ENCODE measurements at places on chromosomes 3 and 15.

DNA sequence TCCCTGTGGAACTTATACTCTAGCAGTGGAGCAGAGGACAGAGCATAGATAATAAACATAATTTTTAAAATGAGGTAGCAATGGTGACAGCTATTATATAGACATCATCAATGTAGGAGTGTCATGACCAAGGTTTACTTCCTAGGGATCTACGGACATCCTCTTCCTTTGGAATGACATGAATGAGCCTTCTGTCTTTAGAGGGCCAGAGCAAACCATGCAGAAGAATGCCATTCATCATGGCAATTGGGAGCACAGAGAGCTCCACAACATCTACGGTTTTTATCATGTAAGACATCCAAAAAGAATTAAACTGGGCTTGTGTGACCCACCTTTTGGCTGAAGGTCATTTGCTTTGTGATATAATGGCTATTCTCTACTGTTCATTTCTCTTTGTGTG lies 30.1 kb upstream of the CAPN3 start:
- DNase-seq: no peak

GRCh38 chr3:5122741-5123706 lies 932 bp downstream of the ARL8B start:
- DNase-seq: peak; percentile 47

- DNase-seq: no peak
Measured at GRCh38 chr3:144429719-144430121, 458.1 kb downstream of the DIPK2A start.

GRCh38 chr3:49900491-49901153 lies 3.1 kb downstream of the MST1R start:
- no peak for DNase-seq

DNA sequence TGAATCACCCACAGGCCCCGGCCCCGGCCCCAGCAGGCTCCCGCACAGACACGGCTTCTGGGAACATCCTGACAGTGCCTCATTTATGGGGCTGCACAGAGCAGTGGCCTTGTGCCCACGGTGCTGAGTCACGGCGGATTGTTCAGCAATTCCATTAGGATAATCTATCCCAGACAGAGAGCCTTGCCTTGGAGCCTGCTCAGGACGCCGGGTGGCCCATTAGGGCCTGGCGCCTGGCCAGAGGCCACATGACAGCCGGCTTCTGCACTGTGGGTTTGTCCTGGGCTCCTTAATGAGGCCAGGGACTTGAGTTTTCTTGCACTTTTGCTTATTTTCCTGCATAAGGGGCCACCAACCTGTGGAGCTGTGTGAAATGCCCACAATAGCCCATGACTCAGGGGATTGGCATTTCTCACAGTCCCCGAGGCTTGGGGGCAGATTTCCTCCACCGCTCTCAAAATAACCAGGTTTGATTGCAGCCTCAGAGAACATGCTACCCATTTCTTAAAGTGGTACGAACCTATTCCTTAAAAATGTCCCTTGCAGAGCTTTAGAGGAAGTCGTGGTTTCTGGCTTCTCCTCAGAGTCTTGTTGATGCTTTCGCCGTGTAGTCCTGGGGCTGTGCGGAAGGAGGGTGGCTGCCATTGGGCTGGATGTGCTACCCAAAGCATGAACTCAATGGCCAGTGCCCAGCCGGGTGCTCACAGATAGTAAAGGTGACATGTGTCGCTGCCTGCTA lies 19.0 kb downstream of the SYNM start:
- no peak for DNase-seq

- peak; percentile 13 for DNase-seq
Measured at GRCh38 chr15:101652786-101653430, 727 bp upstream of the TM2D3 start.

DNA sequence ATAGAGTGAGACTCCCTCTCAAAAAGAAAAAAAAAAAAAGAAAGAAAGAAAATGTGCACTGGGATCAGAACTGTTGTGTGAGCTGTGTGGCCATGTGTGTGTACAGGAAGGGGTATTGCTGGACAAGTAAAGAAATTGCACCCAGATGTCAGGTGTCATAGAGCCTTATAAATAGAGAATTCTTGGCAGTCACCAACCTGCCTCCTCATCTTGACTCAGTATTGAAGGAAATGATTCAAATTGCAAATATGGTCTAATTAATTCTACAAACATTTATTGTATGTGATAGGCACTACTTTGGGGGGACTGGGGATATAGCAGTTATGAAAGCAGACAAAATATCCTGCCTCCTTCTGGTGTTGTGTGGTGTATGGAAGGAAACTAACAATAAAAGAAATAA lies 243.8 kb upstream of the TTC14 start:
- DNase-seq: no peak

GRCh38 chr3:13588993-13589392 lies 40.1 kb downstream of the FBLN2 start:
- DNase-seq: no peak

DNA sequence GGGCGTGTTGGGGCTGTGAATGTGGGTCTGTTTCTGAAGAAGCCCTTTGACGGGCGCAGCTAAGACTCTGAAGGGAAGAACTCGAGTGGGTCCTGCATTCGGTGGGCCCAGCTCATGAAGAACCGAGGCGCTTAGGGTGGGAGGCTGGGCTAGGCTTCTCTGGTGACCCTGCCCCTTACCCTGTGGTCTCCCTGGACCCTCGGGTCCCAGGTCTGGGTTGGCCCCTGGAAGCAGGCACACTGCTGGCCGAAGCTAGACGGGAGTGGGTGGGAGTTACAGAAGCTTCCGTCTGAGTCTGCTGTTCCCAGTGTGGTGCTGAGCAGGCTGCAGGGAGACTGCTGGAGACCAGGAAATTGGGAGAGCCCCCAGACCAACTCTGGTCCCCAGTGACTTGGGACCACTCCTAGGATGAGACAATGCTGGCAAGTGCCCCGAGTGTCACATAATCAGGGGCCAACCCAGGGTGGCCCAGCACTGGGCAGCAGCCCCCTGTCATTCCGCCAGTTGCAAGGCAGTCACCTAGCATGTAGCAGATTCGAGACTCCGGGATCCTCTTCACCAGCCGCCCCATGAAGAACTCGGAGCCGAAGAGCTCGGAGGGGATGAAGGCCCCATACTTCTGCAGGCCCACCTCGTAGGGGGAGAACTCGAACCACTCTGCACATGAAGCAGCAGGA lies 16.7 kb upstream of the EHD4 start:
- DNase-seq: no peak

DNA sequence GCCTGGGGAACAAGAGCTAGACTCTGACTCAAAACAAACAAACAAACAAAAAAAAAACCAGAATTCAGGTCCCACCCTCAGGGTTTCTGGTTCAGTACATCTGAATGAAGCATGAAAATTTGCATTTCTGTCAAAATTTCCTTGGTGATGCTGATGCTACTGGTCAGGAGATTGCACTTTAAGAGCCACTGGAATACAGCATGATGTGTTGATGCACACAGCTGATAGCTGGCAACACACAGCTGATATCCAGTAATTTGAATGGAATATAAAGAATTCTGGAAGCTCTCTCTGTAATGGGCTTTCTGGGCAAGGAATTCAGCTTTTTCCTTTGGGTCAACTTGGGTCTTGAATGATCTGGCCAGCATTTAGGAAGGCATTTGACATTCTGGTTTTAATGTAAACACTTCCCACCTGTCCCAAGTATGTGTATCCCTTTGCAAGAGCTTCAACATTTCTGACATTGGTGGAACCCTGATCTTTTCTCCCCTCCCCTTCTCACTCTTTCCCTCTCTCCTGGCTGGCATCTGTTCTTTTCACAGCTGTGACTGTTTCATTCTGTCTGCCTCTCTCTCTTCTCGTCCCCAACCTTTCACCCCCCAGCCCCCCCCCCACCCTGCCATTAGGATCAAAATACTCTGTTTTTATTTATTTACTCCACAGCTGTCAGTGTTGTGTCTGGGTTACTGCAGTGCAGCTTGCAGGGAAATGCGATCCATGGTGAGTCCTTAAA lies 189.5 kb downstream of the TPRG1 start:
- no peak for DNase-seq

All from stimulated activated naive CD8-positive, alpha-beta T cell treated with anti-CD3 and anti-CD28 coated beads, Interleukin-15, Interleukin-2, amounts not matched to agents 100 U/mL and 50 U/mL, for 24 hours (primary cell).